ENCODE measurements at places on chromosomes 3 and 15.
A peak's percentile ranks its signal among the peaks of the same experiment; 100 is the strongest.

GRCh38 chr15:74406992-74407705 is 26.6 kb downstream of the SEMA7A start:
- no peak for DNase-seq

DNA sequence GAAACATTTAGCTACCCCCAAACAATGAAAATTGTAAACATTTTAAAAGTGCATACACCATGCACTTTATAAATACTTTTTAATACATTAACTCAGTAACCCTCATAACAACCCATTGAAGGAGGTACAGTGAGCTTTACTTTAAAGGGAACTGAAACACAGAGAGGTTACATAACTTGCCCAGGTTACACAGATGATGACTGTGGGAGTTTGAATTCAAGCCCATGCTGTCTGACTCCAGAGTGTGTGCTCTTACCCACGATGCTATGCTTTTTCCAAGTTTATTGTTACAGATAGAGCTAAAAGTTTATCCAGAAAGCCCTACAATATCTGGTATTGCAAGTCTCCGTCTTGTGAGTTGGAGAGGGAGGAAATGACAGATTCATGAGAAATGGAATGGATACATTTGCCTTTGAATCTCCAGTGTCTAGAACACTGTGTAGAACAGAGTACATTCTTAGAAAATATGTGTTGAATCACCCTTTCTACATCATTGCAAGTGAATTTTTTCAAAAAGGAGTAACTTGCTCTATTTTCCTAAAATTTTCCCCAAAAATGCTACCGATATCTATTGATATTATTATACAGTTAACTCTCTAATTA is 428.3 kb downstream of the NAALADL2 start:
- no peak for DNase-seq

DNA sequence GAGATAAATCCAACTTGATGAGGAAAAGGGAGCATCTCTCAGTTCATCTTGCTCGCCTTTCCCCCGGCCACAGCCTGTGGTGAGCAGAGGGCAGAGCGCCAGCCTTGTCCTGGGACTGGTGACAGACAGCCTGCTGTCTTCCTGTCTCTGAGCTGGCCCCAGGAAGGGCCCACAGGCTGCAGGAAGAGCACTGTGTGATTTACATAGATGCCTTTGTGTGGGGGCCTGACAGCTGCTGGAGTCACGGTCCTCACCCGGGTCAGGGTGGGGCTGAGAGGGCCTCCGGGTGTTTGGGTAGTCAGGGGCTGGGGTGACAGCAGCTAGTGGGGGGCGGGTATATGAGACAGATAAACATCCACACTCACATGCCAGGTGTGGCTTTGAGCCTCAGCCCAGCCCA is 29.3 kb downstream of the PLA2G4D start:
- no peak for DNase-seq

- no peak for DNase-seq
These were observed 43.0 kb upstream of the FGF7 start for GRCh38 chr15:49379996-49380395.

GRCh38 chr3:62669161-62669560 is 206.1 kb downstream of the CADPS start:
- DNase-seq: no peak

GRCh38 chr15:28003302-28004037 is 95.6 kb downstream of the OCA2 start:
- DNase-seq: no peak

DNA sequence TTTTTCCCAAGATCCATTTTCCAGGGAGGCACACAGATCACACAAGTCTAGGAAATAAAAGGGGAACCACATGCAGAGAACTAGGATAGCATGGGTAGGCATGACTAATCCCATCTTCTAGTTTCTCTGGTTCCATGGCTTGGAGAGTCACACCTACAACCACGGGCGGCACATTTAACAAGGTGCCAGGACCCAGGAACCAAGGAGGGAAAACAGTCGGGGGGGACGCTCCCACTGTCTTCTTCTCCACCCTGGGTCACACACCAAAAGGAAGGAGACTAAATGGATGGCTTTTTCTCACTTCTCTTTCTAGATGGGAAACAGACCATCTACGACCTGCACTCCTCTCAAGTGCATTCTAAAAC is 4.6 kb upstream of the SMCO1 start:
- DNase-seq: peak; percentile 37

DNA sequence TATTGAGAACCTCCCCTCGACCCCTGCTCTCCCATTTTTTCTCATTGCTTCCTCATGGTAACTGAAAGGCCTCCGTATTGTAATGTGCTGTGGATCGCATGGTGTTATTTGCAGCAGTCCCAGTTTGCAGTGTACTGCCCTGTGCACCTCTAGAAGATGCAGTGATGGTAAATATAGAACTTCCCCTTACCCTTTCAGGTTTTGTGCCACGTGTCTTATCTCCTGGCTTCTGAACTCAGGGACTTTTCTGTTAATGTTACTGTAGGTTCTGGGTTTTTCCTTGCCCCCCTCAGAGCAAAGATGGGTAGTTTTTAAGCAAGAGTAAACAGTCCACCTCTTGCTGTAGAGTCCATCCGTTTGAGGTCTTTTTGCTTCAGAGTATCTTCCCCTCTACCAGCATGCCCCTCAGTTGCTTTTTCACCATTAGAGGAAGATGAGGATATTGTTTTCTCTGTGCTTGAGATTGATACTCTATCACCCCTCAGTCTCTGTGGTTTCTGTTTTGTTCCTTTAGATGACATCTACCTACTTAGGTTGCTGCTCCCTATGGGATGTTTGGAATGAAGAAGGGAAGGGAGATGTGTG is 22.4 kb downstream of the CHD2 start:
- DNase-seq: no peak

DNA sequence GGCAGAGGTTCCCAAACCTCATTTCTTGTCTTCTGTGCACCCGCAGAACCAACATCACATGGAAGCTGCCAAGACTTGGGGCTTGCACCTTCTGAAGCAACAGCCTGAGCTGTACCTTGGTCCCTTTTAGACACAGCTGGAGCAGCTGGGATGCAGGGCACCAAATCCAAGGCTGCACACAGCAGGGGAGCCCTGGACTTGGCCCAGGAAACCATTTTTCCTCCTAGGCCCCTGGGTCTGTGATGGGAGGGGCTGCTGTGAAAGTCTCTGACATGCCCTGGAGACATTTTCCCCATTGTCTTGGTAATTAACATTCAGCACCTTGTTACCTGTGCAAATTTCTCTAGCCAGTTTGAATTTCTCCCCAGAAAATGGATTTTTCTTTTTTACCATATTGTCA is 33.6 kb upstream of the TMEM45A start:
- DNase-seq: no peak

GRCh38 chr3:182725372-182726251 is 67.7 kb upstream of the ATP11B start:
- DNase-seq: no peak

Measured in erythroblast (primary cell).